ENCODE measurements at places on chromosomes 6 and 20. TPM values are rescaled to one million over a fixed set of nuclear protein-coding genes. Genes with fewer than 3 reads are reported as not detected.

The ENPP3 gene
- total RNA-seq, result 0.53 TPM

The SCGN gene
- total RNA-seq, result not detected

The CNBD2 gene
- 7.1 TPM for total RNA-seq

The ELMO2 gene
- 48.8 TPM for total RNA-seq

DNA sequence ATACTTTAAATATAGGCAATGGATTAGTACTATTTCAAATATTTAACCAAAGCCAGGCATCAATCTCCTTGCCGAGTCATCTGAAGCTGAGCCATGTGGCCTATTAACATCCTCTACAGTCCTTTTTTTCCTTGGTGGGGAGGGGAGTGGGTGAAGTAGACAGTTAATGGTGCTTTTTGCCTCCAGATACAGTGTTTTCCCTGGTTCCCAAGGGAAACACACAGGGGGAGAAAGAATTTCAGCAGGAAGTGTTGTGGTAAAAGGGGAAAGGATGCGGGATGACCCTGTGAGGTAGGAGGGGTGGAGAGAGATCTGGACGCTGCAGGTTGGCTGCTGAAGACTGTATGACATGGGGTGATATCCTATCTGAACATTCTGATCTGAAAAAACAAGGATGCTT lies 9.6 kb downstream of the CLDN20 start:
- no peak for DNase-seq

DNA sequence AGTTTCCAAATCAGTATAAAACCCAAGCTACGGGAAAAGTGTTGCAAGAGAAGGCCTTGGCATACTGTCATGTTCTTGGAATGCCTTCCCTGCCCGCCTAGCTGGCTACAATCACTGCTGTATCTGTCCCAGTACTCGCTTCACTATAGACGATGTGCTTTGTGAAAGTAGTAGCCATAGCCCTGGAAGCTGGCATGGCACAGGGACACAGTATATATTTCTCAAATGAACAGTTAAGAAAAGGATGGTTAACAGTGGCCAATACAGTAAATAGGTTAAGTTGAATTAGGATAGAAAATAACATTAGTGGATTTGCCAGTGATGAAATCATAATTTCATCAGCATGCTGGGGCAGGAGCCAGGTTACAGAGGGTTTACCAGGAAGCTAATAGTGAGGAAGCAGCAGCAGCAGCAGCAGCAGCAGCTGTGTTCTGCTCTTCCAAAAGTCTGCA lies 499.3 kb downstream of the CDKAL1 start:
- no peak for DNase-seq

GRCh38 chr6:34240329-34241248 lies 3.9 kb downstream of the HMGA1 start:
- no peak for DNase-seq

DNA sequence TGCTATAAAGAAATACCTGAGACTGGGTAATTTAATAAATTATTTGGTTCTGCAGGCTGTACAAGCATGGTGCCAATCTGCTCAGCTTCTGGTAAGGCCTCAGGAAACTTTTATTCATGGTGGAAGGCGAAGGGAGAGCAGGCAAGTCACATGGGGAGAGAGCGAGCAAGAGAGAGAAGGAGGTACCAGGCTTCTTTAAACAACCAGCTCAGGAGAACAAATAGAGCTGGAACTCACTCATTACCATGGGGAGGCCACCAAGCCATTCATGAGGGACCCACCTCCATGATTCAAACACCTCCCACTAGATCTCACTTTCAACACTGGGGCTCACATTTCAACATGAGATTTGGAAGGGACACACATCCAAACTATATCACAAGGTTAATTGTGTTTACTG lies 44.9 kb upstream of the CRISP1 start:
- DNase-seq, result no peak

DNA sequence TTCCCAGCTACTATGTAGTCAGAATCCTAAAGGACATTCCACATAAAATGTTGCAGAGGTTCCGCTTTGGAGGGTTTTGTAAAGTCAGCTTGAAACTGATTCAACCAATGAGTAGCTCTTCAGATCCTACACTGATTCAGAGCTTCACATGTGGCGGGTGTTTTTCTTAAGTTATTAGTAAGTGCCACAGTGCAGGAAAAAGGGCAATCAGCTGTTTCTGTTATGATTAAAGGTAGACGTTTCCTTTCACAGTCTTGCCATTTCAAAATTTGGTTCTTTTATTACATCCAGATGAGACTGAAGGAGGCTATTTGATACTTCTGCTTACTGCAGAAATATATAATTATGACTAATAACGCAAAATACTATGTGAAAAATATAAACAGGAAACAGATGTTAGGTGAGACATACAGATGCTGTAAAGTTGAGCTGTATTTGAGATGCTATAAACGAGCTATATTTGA lies 443.9 kb downstream of the CDKAL1 start:
- no peak for DNase-seq

DNA sequence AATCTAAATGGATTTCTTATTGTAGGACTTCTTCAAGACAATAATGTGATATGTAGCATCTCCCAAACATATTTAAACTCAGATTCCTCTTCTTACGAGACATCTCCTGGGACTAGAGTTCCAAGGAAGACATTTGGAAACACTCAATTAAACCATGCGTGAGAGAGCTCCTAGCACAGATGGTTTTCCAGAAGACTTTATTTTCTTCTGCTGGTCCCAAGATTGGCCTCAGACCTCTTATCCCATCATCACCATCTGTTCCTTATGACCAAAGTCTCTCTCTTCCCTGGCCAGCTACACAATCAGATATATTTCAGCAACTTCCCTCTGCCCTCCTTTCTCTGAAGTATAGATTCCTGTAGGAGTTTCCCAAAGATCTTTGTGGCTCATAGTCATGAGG lies 93.2 kb upstream of the JARID2 start:
- DNase-seq, result no peak

GRCh38 chr6:156464100-156464878 lies 312.9 kb upstream of the ARID1B start:
- no peak for DNase-seq
